Left lobe of liver (tissue), 2 donors: ENCODE measurements at places on chromosomes 2 and 18. TPM values are rescaled to one million over a fixed set of nuclear protein-coding genes. Genes with fewer than 3 reads are reported as not detected.

FSHR gene
- total RNA-seq: not detected

CGREF1 gene
- total RNA-seq: 5.5 TPM

CD8B2 gene
- not detected for total RNA-seq

UPP2 gene
- total RNA-seq: 0.91 TPM

CDCA7 gene
- 0.25 TPM for total RNA-seq
